DMS79 (cell line): ENCODE measurements at places on chromosomes 11 and 22.
A peak's percentile ranks its signal among the peaks of the same experiment; 100 is the strongest.

DNA sequence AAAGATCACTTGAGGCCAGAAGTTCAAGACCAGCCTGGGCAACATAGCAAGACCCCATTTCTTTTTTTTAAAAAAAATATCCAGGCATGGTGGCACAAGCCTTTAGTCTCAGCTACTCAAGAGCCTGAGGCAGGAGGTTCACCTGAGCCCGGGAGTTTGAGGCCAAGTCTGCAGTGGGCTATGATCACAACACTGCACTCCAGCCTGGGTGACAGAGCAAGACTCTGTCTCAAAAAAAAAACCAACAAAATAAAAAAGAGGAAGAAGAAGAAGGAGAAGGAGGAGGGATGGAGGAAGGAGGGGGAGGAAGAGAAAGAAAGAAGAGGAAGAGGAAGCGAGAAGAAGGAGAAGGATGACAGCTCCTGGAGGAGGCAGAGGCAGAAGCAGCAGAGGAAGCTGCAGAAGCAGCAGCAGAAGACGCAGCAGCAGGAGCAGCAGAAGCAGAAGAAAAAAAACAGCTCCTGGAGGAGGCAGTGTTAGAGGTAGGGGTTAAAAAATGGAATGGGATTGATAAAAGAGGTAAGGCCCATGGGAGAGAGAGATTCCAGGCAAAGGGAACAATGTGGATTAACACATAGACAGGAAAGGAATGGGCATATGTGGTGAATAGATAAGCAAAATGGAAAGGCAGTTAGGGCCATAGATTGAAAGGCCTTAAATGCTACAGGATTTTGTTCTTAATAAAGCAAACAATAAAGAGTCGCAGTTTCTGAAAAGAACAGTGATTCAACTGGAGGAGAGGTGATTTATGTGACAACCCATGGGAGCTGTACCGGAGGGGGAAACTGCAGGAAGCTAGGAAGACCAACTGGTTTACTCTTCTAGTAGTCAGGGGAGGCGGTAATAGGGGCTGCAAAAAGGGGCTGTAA lies 10.9 kb downstream of the PRCP start:
- DNase-seq, result no peak

- DNase-seq, result no peak
Measured at GRCh38 chr11:94519478-94520084, 7.3 kb downstream of the C11orf97 start.

- DNase-seq, result no peak
Measured at GRCh38 chr11:85750646-85751045, 60.3 kb downstream of the SYTL2 start.

DNA sequence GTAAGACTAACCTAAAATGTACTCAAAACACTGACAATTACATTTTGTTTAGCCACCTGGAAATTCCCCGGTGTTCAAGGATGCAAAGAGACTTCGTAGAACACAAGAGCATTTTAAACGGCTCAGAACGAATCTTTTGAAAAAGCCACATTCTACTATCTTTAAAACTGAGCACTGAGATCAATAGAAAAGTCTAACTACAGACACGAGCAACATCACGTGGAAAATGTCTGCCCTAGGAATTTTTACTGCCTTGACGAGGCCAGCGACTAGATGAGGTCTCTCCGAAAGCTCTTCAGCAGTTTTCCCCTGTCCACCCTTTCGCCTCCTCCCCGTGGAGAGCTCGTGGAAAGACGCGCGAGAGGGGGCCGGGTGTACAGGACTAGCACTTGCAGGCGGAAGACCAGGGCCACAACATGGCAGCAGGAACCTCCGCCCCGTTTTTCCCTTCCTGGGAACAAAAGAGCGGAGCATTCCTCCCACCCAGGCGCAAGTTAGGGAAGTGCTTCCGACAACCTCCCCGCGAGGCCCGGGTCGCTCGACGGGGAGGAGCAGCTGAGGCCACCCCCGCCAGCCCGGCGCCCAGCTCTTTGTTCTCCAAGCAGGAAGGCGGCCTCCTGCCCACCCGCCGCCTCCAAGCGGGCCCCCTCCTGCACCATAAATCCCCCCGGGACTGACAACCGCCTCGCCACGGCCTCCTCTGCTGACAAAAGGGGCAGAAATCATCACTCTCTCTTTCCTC lies 1.1 kb downstream of the EIF4G2 start:
- DNase-seq, result no peak

DNA sequence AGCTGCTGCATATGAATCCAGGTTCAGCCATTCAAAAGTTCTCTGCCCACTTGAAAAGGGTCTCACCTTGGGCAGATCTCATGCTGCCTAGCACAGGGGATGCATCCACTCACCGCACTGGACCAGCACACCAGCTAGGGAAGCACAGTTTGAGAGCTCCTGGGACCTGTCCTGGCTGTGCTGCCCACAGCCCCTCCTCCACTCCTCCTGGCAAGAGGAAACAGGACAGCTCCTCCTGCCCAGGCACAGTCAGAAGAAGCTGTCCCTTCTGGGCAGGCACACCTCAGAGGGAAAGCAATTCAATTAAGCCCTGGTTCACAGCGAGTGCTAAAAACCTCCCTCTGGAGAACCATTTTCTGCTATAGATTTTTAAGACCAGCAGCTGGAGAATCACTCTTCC lies 146.7 kb downstream of the ST3GAL4 start:
- DNase-seq, result no peak

DNA sequence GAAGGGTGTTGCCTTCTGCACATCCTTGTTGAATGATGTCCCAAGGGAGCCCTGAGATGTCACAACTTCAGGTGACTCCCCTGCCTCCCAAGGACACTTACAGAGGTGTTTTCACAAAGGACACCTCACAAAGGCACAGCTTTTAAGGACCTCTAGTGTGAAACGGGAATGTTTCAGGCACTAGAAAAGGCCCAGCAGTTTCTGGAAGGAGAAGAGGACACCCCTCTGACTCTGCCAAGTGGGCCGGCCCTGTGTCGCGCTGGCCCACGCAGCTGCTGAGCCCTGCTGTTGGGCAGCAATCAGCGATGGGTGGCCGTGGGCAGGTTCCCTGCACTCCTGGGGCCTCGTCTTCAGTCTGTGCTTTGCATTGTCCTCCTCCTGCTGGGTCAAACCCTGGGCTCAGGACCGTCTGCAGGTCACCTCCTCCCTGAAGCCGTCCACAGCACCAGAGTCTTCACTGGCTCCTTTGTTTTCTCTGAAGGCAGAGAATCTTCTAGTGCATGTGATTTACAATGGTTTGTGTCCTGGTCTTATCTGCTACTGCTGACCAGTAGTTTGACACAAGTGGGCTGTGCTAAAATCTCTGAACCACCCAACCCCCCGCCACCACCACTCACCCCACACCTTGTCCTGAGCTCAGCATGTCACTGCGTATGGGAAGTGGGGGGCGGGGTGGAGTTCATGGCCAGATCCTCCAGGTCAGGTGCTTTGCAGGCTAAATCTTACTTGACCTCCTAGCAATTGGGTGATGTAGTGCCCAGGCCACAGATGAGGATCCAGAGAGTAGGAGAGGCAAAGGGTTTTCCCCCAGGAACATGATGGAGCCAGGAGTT lies 3.2 kb downstream of the LINC01488 start:
- no peak for DNase-seq

GRCh38 chr11:61149624-61150615 lies 11.3 kb downstream of the VPS37C start:
- DNase-seq, result no peak

DNA sequence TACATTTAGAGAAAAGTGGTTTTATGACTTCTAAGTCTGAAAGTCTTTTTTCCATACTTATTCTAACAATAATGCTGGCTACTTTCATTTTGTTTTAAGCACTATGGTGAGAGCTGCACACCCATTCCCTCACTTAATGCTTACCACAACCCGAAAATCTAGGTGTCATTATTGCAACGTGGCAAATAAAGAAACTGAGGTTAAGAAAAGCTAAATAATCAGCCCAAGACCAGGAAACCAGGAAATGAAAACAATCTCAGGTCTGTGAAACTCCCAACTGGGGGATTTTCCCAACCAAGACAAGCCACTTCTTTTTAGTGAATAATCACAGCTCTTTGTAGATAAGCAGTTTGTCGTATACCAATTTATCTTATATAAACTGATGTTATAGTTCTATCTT lies 126.3 kb downstream of the SLC1A2 start:
- DNase-seq, result no peak

GRCh38 chr11:23509023-23509422 lies 648.7 kb upstream of the CCDC179 start:
- peak; percentile 31 for DNase-seq

DNA sequence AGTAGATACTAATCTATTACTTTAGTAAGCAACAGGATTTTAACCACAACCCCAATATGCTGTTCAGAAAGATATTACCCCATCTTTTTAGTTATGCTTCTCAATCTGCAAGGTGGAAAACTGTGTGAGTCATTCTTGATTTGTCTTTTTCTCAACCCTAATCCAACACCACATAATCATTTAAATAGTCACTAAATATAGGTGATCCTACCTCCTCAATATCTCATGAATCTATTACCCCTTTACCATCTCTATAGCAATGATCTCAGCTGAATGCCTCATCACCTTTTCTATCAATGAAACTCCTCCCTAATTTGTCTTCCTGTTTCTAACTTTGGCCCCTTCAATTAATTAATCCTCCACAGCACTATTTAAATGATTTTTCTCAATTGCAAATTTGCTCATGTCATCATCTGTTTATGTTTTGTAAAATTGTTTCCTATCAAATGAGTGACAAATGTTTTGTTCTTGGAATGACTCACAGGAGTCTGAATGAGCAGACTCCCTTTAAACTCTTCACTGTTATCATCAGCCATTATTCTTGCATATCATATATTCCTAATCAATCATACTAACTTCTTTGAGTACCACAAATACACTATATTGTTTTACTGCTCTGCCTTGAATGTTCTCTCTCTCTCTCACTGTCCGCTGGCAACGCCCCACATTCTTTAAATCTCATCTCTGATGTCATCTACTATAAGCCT lies 26.1 kb downstream of the SNX19 start:
- DNase-seq, result no peak

DNA sequence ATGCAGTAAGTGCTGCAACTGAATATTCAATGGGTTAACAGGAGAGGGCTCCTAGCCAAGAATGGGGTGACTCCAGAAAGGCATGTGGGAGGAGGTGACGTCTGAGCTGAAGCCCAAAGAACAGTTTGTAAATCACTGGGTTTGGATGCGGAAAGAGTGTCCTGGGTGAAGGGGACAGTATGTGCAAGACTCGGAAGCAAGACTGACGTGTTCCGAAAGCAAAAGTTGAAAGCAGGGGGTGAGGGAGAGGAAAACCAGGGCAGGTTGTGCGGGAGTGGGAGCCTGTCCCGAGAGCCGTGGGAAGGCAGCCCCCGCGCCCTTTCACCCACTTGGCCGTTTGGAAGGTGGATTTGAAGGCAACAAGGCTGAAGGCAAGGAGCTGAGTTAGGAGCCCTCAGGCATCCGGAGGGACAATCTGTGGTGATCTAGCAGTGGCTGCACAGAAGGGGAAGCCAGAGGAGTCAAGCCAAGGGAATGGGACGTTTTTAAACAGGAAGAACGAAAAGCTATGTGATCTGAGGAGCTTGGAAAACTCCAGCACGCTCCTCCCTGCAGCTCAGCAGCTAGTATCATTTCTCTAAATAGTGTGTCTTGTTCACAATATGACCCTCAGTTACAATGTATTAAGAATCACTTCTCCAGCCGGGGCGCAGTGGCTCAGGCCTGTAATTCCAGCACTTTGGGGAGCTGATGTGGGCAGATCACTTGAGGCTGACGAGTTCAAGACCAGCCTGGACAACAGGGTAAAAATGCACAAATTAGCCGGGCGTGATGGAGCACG lies 7.7 kb downstream of the SLC25A18 start:
- DNase-seq, result no peak

DNA sequence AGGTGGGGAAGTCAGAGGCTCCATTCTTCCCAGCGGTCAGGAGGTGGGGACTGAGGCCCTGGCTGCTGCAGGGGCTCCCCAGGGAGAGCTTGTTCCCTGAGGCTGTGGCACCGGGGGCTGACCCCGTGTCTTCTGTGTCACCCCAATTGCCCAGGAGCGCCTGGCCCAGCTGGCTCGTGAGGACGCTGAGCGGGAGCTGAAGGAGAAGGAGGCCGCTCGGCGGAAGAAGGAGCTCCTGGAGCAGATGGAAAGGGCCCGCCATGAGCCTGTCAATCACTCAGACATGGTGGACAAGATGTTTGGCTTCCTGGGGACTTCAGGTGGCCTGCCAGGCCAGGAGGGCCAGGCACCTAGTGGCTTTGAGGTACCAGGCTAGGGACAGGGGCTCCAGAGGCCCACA lies 53.2 kb downstream of the MYO7A start:
- DNase-seq, result no peak

- DNase-seq, result no peak
Measured at GRCh38 chr11:73182824-73183321, 35.2 kb upstream of the P2RY2 start.

GRCh38 chr11:19673924-19674729 lies 38.5 kb upstream of the NAV2 start:
- DNase-seq, result peak; percentile 95

DNA sequence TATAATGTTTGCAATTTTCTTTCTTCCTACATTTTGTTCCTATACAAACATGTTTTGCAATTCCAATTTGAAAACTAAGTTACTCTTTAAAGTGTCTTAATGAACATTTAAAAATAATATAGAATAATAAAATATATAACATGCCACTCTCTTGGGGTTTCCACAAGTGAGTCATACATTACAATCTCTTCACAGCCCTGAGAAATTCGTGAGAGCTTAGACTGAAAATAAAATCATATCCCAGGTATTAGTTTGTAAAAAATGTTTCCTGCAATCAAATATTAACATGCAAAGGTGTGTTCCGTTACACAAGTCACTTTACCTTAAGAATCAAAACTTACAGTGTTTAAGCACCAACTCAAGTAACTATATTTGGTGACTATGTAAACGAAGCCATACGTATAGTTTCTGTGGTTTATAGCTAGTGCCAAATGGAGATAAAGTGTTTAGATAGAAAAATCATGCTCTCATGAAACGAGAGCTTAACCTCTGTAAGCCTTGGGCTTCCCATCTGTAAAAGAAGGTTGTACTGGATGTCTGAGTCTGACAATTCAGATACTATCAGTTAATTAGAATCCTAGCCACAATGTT lies 253.6 kb upstream of the ANO3 start:
- DNase-seq, result no peak

- DNase-seq, result no peak
Measured at GRCh38 chr11:35846874-35847273, 97.0 kb upstream of the LDLRAD3 start.

DNA sequence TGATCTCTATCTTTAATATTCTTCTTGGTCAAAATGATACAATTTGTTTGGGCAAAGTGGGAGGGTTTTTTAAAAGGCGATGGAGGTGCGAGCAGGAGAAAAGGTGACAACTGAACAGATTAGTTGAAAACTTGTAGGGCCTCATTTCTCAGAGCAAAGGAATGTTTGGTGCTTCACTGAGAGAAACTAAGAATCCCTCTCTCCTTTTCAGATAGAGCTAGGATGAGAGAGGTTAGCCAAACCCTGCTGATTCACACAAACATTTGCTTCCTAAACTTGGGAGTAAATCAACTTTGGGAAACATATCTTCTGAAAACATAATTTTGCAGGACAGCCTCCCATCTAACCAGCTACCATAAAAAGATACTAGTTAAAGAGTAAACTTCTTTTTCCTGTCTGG lies 57.0 kb downstream of the PHF21A start:
- DNase-seq, result no peak

DNA sequence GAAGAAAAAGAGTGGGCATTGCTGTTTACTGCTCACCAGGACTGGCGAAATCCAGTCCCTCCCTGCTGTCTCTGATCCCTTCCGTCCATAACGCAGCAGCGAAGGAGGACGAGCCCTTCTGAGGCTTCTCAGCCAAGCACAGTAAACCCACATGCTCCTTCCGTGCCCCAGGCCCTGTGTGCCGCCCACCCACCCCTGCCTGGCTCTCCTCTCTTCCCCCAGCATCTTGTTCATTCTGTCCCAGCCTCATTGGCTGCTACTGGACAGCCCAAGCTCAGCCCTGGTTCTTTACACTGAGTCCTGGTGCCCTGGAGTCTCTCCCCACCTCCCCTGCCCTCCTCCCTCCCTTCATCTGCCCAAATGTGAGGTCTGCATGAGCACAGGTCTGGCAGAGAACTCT lies 559.7 kb downstream of the BRD1 start:
- no peak for DNase-seq
